ENCODE measurements at places on chromosomes 2 and 18.
A peak's percentile ranks its signal among the peaks of the same experiment; 100 is the strongest.

DNA sequence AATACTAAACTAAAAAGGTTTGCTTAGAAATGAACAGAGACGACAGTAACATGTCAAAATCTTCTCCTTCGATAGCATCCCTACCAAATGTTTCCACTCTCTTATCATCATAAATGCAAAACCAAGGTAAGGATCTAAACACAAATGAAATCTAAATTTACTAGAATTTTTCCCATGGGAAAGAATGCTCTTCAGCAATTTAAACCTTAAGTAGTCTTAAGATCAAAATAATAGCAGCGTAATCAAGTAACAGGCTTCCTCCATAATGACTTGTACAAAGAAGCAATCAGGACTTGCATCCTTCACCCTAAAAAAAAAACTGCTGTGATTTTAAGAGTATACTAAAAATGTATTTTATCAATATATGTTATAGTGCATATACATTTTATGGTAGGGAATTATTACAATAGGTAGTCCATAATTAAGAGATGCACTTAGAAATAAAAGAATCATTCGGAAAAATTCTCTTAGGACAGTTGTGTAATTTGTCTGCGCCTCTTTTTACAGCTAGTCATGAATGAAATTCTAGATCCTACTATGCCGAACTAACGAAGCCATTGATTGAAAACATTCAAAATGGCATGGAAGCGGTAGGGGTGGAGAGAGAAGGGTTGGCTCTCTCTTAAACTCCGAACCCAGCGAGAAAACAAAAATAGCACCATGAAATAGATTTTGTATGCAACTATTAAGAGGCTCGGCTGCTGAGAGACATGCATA, 1.3 kb downstream of the PGAP1 start:
- DNase-seq: no peak

DNA sequence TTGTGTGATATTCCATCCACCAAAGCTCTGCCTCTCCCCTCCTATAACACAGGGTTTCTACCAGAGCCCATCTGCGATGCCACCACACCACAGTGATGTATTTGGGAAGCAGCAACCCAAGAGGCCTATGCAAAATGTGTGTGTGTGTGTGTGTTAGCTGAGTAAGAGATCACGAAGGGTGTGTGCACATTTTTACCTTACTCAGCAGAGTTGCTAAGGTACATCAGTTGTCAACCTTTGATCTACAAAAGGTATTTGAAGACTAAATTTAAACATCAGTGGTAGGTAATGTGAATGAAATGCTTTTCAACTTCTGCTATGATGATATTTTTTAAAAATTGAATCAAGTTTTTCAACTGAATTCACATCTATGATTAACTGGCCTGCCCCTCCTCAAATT, 227.6 kb downstream of the FBXO15 start:
- DNase-seq: no peak

- DNase-seq: no peak
These were observed 45.8 kb downstream of the MYCN start for GRCh38 chr2:15986068-15986560.

- DNase-seq: no peak
These were observed 373.6 kb upstream of the ST6GAL2 start for GRCh38 chr2:107259408-107260195.

GRCh38 chr2:53036196-53036595, 731.4 kb upstream of the CHAC2 start:
- no peak for DNase-seq

DNA sequence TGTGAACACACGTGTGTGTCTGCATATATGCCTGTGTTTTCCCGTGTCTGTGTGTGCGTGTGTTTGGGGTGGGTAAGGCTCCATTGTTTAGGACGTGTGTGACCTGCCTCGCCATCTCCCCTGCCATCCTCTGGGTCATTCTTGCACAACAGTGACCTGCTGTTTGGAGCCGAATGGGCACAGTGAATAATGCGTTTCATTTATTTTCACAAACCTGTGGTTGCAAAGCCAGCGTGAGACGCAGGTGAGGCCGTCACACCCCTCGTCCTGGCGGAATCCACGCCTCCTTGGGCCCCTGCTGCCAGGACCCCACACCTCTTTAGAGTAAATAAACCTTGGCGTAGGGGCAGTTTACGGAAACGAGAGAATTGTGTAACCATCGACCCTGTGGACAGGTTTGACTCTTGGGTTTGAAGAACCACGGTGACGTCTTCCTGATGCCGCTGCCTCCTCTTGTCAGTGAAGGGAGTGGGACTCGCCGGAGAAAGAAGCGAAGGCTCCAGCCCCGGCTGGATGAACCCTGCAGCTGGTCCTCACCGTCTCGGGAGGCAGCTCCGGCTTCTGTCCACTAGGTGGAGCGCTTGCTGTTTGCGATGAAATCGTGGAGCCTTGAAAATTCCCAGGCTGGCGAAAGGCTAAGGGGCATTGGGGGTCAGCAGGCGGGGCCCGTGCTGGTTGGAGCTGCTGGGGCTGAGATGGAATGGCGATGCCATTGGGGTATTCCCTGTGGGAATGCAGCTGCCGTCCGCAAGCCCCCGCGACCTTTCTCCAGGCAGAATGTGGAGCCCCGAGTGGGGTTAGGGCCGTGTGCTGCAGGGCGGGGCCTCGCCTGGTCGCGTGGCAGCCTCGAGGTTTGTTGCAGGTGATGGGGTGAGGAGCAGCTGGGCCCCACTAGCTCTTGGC, 81.1 kb downstream of the RTP5 start:
- DNase-seq: peak; percentile 28

GRCh38 chr2:235766278-235766677, 272.4 kb downstream of the AGAP1 start:
- DNase-seq: peak; percentile 21

DNA sequence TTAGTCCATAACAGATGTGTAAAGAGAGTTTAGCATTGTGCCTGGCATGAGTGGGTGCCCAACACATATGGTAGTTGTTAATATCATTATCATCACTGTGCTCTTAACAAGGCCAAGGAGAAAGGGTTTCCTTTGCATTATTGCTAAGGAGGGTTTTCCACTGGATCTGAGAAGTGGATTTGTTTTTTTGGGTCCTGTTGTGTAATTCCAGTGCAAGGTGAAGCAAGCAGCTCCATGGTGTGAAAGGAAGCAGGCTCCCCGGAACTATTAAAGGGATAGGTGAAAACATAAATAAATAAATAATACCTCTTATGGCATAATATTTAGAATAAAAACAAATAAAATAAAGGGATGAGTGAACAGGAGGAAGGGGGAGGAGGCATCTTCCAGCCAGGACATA, 65.3 kb downstream of the MTCL1 start:
- no peak for DNase-seq

DNA sequence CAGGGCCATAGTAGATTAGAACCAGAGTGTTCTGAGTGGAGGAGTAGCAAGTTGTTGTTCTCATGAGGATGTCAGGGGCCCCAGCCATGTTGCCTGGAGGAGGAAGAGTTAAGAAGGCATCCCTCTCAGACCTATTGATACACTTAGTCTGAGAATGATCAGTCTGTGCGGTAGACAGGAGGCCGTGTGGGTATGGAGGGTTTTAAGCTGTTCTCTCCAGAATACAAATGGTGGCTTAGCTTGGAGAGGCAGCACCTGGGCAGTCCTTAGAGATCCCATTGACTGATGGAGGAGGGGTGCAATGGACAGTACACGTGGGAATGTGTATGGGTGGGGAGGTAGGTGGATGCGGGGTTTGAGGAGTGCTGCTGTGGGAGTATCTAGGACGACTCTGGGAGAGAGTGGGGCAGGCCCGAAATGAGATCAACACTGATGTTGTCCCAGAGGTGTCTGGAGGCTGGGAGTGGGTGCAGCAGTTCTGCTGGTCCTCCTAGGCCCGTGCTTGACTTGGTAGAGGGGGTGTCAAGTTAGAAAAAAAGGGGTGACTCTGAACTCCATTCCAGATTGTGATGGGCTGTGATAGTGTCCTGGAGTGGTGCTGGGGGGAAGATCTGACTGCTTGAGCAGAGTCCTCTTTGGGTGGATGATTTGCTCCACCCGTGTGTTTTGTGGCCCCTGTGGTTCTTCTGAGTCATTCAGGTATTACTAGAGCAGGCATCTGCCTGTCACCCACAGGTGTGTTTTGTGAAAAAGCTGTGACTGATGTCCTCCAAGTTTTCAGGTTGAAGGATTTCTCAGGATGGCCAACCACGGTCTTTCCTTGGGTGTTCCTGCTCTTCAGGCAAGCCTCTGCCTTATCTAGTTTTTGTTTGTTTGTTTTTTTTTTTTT, 44.7 kb downstream of the C2orf42 start:
- no peak for DNase-seq

DNA sequence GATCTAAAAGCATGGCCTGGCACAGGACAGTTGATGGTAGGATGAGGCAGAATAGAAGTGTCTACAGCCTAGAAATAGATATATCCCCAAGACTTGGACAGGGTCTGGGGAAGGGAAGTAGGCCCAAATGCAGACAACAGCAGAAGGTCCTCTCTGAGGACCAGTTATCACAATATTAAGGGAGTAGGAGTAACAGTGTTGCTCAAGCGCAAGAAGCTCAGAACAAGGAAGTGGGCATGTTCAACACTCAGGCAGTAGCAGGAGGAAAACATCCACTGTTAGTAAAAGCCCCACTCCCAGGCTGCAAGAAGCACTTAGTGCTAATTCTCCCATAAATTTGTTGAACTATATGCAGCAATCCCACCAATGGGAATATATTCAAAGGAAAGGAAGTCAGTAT, 314.7 kb downstream of the METTL4 start:
- DNase-seq: no peak

- DNase-seq: no peak
These were observed 1.9 kb upstream of the SYT4 start for GRCh38 chr18:43279015-43279744.

DNA sequence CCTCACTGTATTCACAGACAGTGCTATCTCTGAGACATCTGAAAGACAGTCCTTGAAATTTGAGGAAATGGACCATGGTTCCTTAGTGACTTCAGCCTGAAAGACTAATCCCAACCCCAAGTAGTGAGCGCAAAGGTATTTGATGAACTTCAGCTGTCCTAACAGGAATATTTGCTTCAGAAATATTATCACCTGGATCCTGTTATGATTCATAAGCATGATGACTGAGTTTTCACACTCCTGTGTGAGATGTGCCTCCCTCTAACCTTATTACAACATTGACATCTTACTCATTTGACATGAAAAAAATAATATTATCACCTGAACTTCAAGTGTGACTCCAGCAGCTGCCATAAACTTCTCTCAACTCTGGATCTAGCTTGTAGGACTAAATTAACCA, 11.6 kb upstream of the MRPL19 start:
- DNase-seq: no peak

GRCh38 chr2:74179063-74179865, 585 bp upstream of the MOB1A start:
- no peak for DNase-seq

GRCh38 chr2:67215214-67216055, 181.7 kb upstream of the ETAA1 start:
- DNase-seq: no peak

DNA sequence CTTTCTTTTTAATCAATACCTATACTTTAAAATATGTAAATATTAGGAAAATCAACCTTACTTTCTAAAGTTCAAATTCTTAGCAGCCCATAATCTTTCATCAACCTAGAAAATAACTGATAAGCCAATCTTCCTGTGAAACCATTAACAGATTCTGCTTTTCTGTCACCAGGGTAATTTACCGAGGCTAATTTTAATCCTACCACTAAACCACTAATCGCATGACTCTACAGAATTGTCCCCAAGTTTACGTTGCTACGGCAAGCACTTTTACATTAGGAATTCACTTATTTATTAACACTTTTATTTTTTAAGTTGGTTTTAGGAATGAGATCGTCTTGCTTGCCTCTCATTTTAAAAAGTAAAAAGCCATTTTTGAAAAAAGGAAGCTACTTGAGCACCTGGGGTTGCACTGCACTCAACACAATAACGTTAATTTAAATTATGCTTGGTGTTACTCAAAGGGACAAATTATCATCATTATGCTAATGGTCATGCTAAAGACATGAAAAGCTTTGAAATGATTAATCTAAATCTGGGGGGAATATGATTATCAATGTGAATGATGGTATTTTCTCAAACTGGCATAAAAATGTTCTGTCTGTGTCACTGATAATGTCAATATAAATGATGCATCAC, 10.2 kb downstream of the ZNF516 start:
- no peak for DNase-seq

- DNase-seq: peak; percentile 43
These were observed 20.6 kb downstream of the RPL37A start for GRCh38 chr2:216519154-216519762.

DNA sequence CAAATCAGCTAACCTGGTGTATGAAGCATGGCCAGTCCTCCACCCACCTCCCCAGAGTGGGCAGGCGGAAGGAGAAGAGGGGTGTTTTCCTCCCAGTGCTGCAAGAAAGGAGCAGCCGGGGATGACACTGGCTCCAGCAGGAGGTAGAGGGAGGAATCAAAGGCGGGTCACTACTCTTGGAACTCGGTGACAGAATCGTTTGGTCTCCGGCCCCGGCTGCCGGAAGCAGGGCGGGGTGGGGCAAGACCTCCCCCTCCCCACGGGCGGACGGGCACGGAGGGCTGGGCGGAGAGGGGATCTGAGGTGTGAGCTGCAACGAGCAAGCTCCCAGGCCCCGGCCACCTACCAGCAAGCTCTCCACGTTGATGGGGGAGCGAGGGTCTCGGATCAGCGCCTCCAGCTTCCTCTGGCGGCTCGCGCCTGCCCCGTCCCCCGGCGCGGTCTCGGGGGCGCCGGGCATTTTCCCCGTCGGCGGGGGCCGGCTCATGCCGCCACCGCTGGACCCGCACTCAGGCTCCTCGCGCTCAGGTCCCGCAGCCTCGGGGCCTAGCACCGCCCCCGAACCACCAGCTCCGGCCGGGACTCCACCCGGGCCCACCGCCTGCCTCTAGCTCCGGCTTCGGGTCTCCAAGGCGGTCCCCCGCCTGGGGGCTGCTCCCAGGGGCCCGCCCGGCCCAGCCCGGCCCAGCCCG, 640 bp downstream of the ROCK2 start:
- peak; percentile 37 for DNase-seq

- no peak for DNase-seq
These were observed 2.5 kb upstream of the CPO start for GRCh38 chr2:206936843-206937230.

- DNase-seq: no peak
These were observed 464 bp upstream of the SESTD1 start for GRCh38 chr2:179265082-179265510.

DNA sequence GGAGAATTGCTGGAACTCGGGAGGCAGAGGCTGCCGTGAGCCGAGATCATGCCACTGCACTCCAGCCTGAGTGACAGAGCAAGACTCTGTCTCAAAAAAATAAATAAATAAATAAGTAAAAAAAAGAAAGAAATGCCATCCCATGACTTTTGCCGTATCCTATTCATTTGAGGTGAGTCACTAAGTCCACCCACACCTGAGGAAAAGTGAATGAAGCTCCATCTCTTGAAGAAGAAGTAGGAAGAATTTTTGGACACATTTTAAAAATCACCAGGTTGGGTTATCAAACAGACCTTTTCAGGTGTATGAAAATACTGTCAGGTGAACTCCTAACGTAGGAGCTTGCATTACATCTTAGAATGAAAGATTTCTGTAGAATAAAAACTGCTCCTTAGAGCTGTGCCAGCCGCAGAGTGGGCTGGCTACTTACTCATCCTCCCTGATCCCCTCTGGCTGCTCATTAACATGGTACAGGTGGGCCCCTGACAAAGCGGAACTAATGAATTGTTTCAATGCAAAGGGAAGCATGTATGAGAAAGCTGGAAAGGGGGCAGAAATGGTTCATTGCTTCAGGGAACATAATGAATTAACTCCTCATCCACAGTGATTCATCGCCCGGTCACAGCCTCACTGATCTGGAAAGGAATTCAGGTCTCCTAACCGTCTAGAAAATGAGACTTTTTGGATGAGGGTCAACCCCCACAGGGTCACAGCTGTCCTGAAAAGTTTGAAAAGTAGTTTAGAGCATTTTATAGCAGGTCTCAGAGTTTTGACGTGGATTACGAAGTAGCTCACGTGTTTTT, 191.4 kb downstream of the SPP2 start:
- DNase-seq: no peak

- no peak for DNase-seq
These were observed 9.2 kb downstream of the RNMT start for GRCh38 chr18:13735681-13736080.

All from T-helper 2 cell treated with Interferon-gamma antibody and Interleukin-4, amounts not matched to agents 5 μg/mL and 100 μg/mL, for 36 hours (primary cell).